Muscle of arm (tissue), 14 donors: ENCODE measurements at places on chromosomes 5 and 9.

DNA sequence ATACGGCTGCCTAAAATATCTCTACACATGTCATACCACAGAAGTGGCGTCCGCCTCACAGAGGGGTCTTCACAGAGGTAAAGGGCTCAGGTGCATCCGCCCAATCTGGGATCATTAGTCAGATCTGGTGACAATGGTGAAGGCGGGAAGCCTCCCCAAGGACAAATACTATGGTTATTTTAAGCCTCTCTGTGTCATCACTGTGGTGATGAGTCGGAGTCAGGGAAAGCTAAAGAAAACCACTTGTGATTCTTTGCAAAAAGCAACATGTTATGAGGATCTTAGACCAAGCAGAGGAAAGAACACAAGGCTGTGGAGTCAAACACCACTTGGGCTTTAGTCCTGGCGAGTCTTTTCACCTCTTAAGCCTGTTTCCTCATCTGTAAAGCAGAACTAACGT, 190.4 kb downstream of the DRD1 start:
- DNase-seq = no peak

DNA sequence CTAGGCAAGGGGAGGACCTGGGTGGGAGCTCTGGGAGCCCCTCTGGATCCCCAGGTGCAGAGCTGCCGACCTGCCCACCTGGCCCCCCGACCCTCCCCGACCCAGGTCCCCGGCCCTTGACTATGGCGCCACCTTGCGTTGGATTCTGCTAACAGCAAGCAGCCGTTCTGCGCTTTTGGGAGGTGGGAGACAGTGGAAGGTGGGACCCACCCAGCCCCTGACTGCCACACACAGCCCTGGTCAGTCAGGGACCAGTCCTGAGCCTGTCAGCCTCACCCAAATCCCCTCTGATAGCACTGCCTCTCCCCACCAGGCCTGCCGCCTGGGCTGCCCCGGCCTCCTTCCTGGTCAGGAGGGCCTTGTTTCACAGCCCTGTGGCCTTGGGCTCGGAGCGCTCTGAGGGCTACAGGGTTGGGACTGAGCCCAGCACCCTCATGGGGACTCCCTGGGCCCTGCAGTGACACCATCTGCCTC, 77.9 kb downstream of the HMCN2 start:
- no peak for DNase-seq

DNA sequence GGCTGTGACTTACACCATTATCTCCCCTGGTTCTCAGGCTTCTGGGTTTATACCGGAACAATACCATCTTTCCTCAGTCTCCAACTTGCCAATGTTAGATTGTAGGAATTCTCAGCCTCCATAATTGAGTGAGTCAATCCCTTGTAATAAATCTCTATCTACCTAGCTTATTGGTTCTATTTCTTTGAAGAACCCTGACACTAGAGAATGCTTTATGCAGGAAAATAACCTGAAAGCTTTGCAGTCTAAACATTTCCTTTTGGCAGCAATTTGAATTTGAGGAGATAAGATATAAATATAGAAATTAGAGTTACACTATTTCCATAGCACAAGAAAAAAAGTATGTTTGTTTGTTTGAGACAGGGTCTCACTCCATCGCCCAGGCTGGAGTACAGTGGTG, 278.1 kb upstream of the CDH18 start:
- no peak for DNase-seq

- DNase-seq = no peak
These were observed at the start of gene SH3PXD2B for GRCh38 chr5:172454358-172455086. TSS of gene SH3PXD2B (minus strand) at chr5:172454525. CDS start at chr5:172454352, 173 bp downstream.
